DMS153 (cell line): ENCODE measurements at places on chromosomes 12 and 14.

DNA sequence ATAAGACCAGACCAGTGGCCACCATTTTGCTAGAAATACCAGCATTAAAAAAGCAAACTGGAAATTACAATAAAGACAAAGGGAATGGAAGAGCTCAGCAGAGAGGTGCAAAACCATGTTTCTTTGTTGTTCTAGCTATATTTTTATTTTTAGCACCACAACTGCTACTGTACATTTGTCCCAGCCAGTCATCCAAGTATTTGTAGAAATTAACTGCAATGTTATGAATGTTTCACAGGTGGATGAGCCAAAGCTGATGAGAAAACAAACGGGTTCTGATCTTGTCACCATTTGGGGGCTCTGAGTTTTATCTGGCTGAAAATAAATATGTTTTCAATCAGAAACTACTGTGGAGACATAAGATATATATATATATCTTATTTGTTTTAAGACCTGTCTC lies 24.9 kb upstream of the GCH1 start:
- DNase-seq, result no peak

GRCh38 chr12:106248846-106249371 lies 1.1 kb upstream of the CKAP4 start:
- DNase-seq, result no peak

GRCh38 chr12:79183926-79184325 lies 319.4 kb downstream of the SYT1 start:
- no peak for DNase-seq

GRCh38 chr12:49800421-49801140 lies 27.6 kb downstream of the NCKAP5L start:
- no peak for DNase-seq

DNA sequence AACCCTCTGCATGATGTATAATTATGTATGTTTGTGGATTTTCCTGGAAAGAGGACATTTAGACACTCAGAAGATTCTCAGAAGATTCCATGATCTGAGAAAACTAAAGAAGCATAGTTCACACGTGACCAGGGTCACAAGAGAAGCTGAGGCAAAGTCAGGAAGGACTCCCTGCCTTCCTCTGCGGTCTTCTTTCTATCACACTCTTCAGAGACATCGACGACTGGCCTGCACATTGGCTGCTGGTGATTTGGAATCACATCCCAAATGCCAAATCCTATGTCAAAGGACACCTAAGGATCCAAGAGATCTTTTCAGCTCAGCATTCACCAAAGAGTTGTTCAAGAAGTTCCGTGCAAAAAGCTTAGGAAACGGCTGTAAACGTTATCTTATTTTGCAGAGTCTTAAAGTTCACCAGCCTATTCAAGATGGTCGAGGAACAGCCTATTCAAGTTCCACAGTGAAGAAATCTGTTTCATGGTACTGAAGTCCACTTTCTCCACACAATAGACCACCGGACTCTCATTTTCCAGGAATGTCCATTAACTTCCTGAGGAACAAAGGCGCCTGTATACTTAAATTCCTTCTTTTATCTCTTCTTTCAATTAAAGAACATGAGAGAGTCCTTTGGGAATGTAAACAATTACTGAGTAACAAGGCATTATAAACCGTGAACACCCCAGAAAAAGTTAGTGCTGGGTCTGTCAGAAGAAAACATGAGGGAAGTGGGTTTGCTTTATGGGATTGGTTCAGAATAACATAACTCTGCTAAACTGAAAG lies 42.1 kb downstream of the IGF1 start:
- DNase-seq, result no peak
